ENCODE measurements at places on chromosomes 7 and 10.

DNA sequence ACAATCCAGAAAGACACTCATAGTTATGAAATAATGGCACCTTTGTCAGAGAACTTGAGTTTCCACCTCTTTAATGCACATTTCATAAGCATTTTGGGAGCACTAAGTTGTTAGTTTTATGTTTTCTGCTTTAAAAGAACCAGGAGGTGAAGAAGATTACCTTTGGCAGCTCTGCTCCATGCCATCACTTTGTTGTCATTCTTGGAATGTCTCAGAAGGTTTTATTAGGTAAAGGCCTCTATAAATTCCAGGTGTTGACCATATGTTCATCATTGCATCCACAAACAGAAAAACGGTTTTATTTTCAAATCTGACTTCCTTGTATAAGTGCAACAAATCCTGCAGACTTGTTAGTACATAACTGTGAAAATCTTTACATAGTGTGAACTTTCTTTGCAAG lies 424.8 kb downstream of the MDFIC start:
- peak; percentile 40 for DNase-seq

DNA sequence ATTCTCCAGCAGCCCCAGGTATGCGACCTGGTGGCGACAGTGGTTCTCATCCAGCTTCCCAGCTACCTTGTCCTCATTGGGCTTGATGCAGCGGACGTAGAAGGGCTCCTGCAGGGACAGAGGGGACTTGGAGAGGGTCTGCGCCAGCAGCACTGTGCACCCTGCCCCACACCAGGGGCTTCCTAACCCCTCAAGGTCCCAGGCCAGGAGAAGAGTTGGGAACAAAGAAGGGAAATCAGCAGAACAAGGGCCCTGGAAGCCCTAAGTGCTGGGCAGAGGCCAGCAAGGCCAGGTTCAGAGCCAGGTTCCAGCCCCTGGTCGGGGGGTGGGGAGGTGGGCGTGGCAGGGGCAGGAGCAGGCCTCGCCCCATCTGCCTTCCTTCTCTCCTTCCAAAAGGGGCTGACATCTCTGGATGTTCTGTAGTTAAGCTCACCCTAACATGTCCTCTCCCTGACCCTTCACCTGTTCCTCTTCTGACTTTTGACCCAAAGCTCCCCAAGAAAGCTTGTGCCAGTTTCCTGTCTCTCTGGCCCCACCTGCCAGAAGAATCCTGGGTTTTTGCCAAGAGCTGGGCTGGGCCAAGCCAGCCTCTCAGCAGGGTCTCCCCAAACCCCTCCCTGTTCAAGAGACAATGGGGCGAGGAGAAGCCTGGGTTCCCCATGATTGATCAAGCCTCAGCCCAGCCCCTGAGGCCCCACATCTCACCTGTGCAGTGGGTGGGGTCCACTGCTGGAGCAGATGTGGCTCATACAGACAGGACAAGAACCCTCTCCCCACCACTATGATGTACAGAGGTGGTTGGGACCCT lies 11.9 kb downstream of the MYO1G start:
- DNase-seq = no peak

- DNase-seq = no peak
Observed at GRCh38 chr7:21300692-21301091, 127.2 kb upstream of the SP4 start.

DNA sequence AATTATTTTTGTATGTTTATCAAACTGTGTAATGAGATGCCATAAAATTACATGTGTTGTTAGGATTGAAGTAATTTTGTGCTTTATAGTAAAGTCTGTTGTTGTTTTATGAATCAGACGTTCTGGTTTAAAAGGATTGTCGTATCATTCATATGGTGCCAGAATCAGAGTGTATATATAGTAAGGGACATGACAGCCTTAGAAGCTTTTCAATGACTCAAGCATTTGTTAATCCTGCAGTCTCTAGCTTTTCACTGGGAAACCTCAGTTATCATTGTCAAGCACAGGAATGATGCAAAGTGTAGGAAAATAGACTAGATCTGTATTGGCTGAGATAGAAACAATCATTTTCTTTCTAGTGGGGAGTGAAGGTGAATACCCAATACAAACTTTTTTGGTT lies 57.5 kb downstream of the TRRAP start:
- peak; percentile 25 for DNase-seq

GRCh38 chr10:56360967-56361612 lies at the start of gene ZWINT:
TSS of gene ZWINT (minus strand) at chr10:56361259. CDS start at chr10:56361236, 23 bp downstream.
- DNase-seq = peak; percentile 97

DNA sequence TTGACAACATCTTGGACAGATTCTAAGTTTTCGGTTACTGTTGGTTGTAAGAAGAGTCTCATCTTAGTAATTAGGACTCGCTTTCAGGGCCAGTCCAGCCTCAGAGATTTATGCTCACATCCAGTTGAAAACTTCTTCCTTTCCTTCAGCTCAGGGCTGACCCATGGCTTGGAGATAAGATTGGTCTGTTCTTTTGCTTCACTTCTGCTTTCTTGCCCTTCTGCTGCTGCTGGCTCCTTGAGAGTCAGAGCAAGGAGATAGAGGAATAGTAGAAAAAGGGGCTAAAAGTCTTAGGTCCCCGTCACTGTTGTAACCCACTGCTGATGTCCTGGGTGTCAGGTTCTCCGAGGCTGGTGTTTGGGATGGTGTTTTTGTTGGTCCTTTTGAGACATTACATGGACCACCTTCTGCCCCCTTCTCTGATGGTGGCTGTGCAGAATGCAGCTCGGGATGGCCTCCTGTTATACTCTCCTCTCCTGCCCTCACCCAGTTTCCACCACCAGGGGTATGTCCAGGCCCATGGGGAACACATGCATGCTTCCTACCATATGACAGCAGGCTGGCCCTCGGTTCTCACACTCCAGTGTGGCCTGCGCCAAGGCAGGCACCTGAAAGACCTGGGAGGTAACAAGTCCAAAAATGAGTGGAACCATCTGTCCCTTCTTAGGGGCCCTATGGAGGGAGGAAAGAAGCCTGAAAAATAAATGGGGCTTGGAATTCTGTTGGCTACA lies 67.8 kb upstream of the PCBD1 start:
- DNase-seq = no peak
